ENCODE measurements at places on chromosomes 1 and 21. TPM values are rescaled to one million over a fixed set of nuclear protein-coding genes. Genes with fewer than 3 reads are reported as not detected.

DNA sequence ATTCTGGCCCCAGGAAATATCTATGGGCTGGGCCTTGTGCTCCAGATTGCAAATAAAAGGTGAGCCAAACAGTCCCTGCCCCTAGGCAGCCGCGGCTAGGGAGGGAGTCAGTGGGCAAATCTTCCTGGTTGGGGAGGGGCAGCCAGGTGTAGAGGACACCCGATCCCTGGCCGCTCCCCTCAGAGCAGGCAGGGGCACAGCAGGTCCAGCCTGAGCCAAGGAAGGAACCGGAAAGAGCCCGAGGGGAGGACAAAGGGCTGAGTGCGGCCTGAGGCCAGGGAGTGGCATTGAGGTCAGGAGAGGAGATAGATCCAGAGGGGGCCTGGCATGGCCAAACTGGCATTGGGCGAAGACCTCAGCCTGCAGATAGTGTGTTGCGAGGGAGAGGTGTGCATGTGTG, 36.6 kb upstream of the ARF1 start:
- DNase-seq = no peak

- DNase-seq = no peak
These were observed 27.5 kb downstream of the UBASH3A start for GRCh38 chr21:42431196-42431595.

DNA sequence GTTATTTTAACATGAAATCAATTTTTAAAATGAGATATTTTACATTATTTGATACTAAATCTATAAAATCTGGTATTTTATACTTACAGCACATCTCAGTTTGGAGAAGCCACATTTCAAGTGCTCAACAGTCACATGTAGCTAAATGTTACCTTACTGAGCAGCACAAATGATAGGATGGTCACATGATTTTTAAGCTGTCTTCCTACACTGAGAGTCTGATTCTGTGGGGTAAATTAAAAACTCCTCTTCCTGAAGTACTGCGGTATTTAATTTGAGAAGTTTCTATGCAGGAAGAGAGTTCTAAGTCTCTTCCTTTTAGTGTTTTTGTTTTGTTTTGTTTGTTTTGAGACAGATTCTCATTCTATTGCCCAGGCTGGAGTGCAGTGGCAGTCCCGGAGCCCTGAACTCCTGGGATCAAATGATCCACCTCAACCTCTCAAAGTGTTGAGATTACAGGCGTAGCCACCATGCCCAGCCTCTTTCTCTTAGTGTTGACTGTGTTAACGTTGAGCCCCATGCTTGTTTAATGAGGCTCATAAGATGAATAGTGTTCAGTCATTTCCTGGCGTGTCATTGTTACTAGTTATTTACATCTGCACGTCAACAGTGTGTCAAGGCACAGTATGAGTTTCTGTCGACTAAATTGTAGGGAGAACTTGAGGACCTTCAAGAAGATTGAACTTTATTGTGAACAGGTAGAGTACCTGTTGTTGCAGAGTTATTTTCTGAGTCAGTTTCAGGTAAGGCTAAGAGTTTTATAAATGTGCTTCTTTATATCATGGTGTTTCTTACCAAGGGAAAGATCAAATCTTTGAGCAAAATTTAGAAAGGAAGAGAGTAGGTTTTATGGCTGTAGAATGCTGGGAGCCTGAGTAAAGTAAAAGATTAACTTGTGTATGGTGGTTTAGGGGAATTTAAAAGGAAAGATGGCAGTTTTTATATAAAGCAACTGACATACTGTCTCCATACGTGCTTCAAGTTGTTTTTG, 3.3 kb downstream of the CNST start:
- peak; percentile 32 for DNase-seq

Gene AIDA
- total RNA-seq = 59.4 TPM

- DNase-seq = no peak
These were observed 1447.8 kb upstream of the PRMT6 start for GRCh38 chr1:105608713-105609112.

- no peak for DNase-seq
These were observed 305.2 kb downstream of the PBX1 start for GRCh38 chr1:164864161-164864560.

Gene MEAF6
- 86.3 TPM for total RNA-seq

GRCh38 chr1:9275567-9276034, 17.1 kb upstream of the SPSB1 start:
- peak; percentile 33 for DNase-seq

- no peak for DNase-seq
These were observed 58.4 kb downstream of the ASH1L start for GRCh38 chr1:155504207-155504606.

DNA sequence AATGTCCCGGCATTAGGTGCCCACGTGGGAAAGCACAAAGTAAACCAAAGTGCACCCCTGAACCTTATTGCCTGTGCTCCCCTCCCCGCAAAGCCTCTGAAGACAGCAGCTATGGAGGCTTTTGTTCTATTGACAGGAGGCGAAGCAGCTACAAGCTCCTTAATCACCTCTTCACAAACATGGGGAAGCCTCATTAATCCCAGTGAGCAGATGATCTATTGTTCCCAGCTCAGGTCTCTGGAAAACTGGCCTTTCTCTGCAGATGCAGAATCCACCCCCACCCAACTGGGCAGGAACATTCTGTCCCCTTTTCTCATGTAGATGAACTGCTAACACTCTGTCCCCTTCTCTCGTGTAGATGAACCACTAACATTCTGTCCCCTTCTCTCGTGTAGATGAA, 190.5 kb upstream of the CSF3R start:
- no peak for DNase-seq

- DNase-seq = no peak
These were observed 1.8 kb downstream of the CLDN17 start for GRCh38 chr21:30164796-30165195.

Gene RNF186
- not detected for total RNA-seq

DNA sequence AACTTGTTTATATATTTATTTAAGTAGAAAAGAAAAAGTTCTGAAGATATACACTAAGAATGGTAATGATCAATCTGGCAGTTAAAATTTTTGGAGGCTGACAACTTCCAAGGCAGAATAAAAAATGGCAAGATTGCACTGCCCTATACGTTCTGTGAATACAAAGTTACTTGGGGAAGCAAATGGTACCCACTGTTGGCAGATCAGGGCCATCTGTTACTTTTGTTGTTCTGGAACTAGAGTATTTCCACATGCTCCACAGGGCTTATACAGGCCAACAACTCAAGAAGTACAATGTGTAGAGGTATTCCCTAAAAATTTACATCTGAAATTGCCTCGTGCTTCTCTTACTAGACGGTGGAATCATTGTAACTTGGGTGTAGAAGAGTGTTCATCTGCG, 53.2 kb downstream of the AHCTF1 start:
- no peak for DNase-seq

Gene LPGAT1
- total RNA-seq = 31.4 TPM

- no peak for DNase-seq
These were observed 27.3 kb downstream of the ZNF691 start for GRCh38 chr1:42873670-42874069.

DNA sequence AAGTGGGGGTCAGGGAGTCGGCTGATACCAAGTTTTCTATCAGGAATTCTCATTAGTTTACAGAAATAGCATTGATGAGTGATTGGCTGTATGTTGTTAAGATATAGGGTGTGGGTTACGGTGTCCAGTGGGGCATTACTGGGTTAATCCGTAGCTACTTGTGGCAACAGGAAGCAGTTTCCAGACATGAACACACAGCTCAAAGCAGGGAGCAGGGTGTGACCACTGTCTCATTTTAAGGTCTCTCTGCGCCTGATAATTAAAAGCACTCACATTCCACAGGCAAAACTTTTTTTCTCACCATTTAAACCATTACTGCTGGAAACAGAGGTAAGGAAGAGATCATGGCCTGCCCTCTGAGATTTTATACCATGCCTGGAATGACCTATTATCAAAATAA, 114.9 kb downstream of the SIK1 start:
- no peak for DNase-seq

DNA sequence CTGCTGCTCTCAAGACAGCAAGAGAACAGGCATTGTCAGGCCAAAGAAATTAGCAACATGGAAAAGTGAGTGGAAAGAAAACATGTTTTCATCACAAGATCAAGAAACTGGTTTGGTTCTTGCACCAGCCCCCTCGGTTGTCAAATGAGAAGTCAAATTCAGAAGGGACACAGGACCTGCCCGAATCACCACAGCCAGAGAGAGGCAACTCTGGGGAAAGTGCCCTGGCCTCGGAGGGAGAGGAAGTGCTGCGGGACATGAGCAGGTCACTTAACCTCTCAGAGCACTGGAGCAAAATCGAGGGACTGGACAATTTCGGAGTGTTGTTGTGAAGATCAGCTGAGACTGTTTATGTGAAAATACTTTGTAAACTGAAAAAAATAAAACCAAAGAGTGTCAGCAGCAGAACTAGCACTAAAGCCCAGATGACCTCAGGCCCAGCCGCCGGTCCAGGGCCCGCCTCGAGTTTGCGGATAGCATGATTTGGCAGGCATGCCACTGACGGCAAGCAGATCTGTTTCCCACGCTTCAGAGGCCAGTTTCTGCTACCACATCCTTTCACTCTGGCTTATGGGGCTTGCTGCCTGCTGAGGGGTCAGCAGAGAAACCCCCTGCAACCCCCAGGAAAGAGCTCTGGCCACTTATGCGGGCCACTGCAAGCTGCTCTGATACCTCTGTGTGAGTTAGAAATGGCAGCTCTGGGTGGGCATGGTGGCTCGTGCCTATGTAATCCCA, 32.1 kb downstream of the CD247 start:
- DNase-seq = no peak

Measured in T-cell (primary cell).